T-helper 17 cell (primary cell): ENCODE measurements at places on chromosomes 6 and 20.

- DNase-seq: no peak
These were observed 40.5 kb upstream of the MDGA1 start for GRCh38 chr6:37738216-37738615.

DNA sequence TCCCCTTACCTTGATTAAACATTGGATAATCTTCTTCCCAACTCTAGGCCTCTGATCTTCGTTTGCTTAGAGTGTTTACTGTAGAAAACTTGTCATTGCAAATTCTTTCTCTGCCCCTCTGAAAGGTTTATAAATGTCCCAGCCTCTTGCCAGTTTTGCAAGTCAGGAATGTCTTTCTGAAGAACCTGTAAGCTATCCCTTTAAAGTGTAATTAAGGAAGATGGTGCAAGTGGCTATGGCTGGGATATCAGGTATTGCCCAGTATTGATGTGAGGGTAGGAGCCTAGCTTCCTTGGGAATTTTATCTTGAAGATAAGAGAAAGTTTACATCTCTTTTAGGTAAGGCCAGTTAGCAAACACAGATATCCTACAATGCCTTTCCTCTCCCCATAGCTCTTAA is 211.0 kb upstream of the RIMS1 start:
- no peak for DNase-seq

GRCh38 chr6:148291876-148292275 is 50.8 kb upstream of the SASH1 start:
- no peak for DNase-seq

DNA sequence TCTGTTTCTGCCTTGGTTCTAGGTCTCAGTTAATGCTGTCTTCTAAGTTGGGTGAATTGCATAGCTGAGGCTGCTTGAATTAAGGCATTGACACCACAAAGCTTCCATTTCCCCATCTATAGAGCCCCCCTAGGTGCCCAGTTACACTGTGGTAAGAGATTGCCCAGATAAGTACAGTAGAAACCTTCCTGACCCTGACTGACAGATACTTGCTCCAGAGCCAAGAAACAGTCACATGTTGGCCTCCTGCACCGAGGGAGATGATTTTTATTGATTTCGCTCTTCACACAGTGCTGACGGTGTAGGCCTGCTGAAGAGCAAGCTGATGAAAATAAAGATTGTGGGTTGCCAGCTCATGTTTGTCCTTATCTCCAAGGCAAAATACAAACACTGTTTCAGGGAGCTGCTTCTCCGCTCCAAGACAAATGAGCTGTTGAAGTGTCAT is 67.9 kb downstream of the TRMT11 start:
- DNase-seq: no peak

DNA sequence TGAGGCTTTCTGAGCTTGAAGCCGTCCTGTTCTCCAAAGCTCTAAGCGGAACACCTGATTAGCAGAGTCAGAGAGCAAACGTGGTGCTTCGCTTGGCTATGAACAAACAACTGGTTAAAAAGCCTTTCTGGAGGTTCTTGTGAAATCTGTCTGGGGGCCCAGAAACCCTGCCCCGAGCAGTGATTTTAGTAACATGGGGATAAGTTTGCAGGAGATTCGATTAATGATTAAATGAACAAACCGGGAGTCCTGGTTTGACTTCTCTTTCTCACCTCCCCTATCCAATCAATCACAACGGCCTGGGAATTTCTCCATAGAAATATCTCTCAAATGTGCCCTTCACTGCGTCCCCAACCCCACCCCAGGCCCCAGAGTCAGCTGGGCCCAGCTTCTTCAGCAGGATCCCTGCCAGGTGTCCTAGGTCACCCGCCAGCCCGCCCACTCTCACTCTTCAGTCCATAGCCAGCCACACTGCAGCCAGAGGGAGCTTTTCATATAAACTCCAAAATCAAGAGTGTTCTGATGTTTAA is 43.6 kb downstream of the ZDHHC14 start:
- DNase-seq: no peak

GRCh38 chr6:27468334-27468733 is 4.6 kb downstream of the ZNF184 start:
- no peak for DNase-seq

- peak; percentile 14 for DNase-seq
These were observed at the start of gene TPBG for GRCh38 chr6:82363428-82364086. TPBG (plus strand) TSS chr6:82363817; CDS start chr6:82364962, 1,145 bp downstream.

- DNase-seq: no peak
These were observed 91.1 kb upstream of the BTN3A2 start for GRCh38 chr6:26273673-26274588.

DNA sequence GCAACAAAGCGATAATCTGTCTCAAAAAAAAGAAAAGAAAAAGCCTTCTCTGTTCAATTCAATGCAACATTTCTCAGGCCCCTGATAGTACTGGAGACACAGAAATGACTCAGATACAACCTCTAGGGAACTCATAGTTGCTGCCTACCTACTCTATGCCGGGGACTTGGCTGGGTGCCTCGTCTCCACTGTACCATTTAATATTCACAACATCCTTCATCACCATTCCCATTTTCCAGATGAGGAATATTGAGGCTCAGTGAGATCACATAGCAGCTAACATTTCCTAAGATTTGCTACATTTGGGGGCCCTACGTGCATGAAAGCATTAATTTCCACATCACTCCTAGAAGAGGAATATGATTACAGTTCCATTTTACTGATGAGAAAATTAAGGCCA is 7.5 kb downstream of the NOL4L start:
- DNase-seq: no peak

GRCh38 chr6:139510040-139510790 is 135.8 kb upstream of the CITED2 start:
- no peak for DNase-seq

GRCh38 chr6:47161176-47161687 is 119.1 kb upstream of the ADGRF1 start:
- DNase-seq: no peak

- no peak for DNase-seq
These were observed 76.2 kb downstream of the PLCB1 start for GRCh38 chr20:8208226-8208625.

DNA sequence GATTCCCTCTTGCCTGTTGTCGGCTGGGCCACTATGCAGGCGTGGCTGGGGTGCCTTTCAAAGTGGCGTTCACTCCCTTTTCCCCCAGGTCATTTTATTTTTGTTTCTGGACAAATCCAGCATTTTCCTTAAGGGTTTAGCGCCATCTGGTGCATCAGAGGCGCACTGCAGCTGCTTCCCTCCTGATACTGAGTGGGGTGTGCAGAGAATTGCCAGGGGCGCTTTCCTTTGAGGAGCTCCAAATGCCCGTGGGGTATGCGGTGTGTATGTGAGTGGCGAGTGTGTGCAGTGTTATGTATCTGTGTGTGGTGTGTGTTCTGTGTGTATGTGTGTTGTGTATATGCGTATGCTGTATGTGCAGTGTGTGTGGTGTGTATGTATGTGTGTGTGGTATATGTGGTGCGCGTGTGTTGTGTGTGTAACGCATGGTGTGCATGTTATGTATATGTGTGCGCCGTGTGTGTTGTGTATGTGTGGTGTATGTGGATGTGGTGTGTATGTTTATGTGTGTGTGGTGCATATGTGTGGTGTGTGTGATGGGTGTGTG is 100.1 kb upstream of the AGPAT4 start:
- DNase-seq: peak; percentile 33

DNA sequence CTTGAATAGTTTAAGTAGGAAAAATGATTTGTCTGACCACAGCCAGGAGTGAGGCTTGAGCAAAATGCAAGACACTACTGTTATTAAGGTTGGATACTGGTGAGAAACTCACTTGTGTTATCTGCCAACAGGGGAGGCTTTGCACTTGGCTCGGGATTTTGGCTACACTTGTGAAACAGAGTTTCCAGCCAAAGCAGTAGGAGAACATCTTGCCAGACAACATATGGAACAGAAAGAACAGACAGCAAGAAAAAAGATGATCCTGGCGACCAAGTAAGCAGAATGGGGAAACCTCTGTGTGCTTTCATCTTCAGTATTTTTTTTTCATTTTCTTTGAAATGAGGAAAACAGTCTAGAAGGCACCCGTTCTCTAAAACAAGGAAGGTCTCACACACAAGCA is 31.6 kb downstream of the TFAP2D start:
- DNase-seq: no peak

GRCh38 chr6:6826961-6827360 is 238.4 kb downstream of the LY86 start:
- DNase-seq: no peak

DNA sequence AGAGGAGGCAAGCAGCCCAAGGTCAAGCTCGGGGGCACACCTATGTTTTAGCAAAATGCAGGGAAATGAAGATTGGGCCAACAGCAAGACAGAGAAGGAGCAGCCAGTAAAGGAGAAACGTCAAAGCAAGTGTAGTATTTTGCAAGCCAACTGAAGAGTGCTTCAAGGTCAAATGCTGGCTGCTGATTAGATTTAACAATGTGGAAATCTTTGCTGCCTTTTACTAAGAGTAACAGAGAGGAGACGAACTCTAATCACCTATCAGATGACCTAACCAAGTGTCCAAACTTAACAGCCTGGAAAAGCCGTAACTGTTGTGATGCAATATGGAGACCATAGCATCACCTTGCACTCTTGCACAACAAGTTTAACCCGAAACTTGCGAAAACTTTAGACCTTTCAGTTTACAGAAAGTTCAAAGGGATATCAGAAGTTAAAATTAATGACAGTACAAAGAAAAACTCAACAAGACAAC is 30.4 kb downstream of the AKIRIN2 start:
- no peak for DNase-seq

DNA sequence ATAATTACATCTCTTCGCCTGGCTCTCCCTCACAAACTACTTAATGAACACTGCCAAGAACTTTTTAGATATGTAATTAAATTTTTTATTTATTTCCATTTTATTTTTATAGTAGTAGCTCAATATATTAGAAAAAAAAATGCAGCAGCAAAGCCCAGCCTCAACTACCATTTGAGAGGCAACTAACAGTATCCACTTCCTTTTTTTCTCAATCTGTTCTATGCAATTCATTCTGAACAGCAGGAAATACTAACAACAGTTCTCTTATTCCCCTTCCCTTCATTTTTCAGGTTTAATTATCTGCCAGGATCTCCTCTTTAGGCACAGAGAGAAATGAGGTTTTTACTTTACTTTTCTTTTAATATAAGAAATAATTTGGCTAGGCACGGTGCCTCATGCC is 112.7 kb downstream of the ZNF217 start:
- no peak for DNase-seq

- DNase-seq: no peak
These were observed 34.0 kb downstream of the VEGFA start for GRCh38 chr6:43803783-43804549.

- no peak for DNase-seq
These were observed 18.9 kb downstream of the TFAP2A start for GRCh38 chr6:10395704-10396546.

DNA sequence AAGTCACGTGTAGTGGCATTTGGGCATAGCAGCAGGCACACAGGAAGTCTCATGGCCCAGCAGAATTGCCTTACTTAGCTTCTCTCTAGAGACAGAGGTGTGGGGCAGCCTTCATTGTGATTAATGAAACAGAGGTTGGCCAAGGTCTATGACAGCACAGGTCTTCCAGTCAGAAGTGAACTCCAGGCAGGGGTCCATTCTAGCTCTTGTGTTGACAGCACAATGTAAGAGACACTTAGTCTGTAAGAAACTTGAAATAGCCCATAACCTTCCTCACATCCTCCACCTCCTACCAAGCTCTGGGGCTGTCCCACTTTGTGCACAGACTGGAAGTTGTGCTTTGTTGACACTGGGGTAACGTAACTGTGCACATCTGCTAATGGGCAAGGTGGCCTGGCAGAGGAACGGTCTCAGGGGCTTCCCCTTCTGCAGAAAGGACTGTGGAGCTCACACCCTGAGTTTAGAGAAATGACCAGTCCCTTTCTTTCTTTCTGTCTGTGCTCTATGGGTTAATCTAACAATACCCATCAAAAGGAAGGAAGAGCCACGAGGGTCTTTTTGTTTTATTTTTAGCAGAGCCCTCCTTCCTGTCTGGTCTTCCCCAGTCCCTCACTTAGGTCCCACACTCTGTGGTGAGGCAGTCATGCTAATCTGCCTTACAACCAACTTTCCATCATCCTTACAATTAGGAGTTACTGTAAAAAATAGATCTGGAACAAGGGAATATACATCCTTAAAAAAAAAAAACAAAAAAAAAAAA is 35.6 kb upstream of the TAGAP start:
- no peak for DNase-seq

- no peak for DNase-seq
These were observed 9.2 kb downstream of the QKI start for GRCh38 chr6:163423696-163424095.

GRCh38 chr20:19275630-19276071 is 63.2 kb downstream of the SLC24A3 start:
- DNase-seq: no peak

DNA sequence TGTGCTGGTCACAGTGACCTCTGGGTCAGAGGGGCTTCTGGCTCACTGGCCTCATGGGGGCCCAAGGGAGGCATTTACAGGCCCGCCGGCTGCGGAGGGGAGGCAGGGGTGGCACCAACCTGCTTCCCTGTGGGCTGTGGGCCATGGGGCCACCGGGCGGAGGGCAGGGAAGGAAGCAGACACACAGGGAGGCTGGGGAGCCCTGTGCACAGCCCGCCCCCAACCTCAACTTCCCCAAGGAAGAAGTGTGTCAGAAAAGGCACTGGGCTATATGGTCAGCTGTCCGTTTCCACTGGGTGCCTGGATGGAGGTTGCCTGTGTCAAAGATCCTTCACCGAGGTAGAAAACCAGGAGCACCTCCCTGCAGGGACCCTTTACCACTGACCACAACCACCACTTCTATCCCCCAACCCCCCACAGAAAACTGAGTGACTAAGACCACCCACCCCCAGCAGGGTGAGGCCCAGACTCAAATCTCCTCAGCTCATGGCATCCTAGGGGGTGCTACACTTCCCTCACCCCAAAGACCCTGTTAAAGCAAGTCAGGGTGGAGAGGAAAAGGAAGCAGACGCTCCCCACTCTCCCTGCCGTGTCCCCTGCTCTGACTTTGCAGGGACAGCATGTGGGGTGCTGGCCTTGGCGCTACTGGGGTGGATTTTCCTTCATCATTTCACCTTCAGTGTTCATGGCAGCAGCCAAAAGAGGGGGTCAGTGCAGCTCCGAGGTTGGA is 5.6 kb downstream of the CST3 start:
- DNase-seq: no peak

DNA sequence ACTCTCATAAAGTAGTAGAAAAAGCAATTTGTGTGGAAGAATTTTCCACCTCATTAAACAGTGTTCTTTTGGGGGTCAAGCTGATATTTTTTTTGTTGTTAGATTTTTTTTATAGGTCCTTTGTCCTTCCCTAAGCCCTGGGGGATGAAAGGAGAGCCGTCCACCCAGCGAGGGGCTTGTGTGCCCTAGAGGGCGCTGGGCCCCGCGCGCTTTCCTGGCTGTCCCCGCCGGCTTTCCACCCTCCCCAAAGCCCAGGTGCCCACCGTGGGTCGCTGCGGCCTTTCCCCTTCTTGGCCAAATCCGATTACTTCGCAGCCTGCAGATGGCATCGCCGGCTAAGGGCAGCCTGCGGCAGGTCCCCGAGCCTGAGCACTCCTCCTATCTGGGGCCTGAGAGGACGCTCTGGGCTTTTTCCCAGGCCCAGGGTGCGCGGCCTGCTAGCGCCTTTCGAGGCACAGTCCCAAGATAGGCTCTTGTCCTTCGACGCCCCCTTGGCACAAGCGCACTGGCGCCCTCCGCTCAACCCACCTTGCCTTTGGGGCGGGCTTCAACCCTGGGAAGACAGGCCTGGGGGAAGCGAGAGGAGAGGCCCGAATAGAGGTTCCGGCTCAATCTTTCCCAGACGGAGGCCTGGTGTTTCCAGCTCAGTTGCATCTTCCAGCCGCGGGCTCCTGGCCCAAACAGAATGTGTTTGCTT is 33.6 kb downstream of the TFAP2A start:
- no peak for DNase-seq
